Activated CD4-positive, alpha-beta T cell treated with anti-CD3 and anti-CD28 coated beads, Interleukin-2, amount 10 ng/mL, durations not matched to agents 7 days and 5 days (primary cell): ENCODE measurements at places on chromosomes 12 and 14. TPM values are rescaled to one million over a fixed set of nuclear protein-coding genes. Genes with fewer than 3 reads are reported as not detected.

- no peak for DNase-seq
Observed at GRCh38 chr12:132710043-132710404, 618 bp upstream of the PGAM5 start.

DNA sequence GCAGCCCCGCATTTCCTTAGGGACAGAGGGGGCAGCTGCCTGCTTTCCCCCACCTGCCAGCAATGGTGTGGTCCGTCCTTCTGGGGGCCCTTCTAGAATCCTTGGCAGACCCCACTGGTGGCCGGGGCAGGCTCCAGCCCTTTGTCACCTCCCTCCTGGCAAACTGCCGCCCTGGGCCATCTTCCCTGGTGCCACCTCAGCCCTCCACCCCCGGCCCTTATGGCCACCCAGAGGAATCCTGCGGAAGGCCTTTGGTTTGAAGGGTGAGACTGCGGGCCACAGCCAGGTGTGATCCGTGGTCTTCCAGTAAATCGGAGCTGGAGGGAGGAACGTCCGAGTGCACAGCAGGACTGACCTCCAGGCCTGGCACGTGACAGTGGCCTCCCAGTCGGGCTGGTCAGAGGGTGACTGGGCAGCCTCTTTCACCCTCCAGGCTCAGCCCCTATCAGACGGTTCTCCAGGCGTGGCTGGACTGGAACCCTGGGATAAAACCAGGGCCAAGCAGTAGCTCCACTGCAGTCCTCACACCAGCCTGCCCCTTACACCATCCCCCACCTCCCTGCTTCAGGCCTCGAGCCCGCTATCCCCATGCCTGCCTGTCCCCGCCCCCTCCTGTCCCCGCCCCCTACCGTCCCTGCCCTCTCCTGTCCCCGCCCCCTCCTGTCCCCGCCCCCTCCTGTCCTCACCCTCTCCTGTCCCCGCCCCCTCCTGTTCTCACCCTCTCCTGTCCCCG is 12.4 kb downstream of the FBRSL1 start:
- no peak for DNase-seq

- peak; percentile 3 for DNase-seq
Observed at GRCh38 chr12:5520831-5521230, 88.9 kb downstream of the NTF3 start.

The MYF6 gene
- total RNA-seq: not detected

The CATSPERB gene
- total RNA-seq: 4.8 TPM

The LBHD2 gene
- not detected for total RNA-seq

The KCNH3 gene
- 1.9 TPM for total RNA-seq

GRCh38 chr12:5720381-5721005 is 224.6 kb downstream of the ANO2 start:
- DNase-seq: no peak

- DNase-seq: no peak
Observed at GRCh38 chr12:19450362-19450761, 11.1 kb downstream of the AEBP2 start.

GRCh38 chr14:36362648-36363047 is 42.2 kb upstream of the MBIP start:
- DNase-seq: no peak

DNA sequence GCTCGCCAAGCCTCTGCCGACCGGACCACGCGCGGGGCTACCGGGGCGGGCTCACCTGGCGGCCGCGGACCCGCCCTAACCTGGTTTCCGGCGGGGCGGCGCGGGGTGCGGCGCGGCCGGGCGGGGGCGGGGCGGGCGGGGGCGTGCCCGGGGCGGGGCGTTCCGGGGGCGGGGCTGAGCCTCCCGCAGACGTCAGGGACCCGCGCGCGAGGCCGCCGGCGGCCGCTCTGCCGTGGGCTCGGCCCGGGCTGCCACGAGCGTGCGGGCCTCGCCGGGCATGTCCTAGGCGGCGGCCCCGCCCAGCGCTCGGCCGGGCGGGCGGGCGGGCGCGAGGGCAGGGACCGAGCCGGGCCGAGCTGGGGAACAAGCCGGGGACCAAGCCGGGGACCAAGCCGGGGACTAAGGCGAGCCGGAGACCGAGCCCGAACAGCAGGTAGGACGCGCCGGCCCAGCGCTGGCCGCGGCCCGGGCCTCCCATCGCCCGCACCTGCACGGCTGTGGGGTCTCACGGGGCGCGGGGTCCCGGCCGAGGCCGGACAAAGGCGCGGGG is at the start of gene CEP170B:
Gene CEP170B (plus strand): TSS at position 188 of the 550 bp plus-strand sequence. CDS start 3,183 bp downstream, outside the sequence.
- peak; percentile 40 for DNase-seq

The PKP2 gene
- total RNA-seq: not detected

The STON2 gene
- total RNA-seq: 1.1 TPM

The ACSM4 gene
- total RNA-seq: not detected

The COQ6 gene
- 18.9 TPM for total RNA-seq

- DNase-seq: no peak
Observed at GRCh38 chr12:111976291-111976690, 36.7 kb downstream of the TMEM116 start.

DNA sequence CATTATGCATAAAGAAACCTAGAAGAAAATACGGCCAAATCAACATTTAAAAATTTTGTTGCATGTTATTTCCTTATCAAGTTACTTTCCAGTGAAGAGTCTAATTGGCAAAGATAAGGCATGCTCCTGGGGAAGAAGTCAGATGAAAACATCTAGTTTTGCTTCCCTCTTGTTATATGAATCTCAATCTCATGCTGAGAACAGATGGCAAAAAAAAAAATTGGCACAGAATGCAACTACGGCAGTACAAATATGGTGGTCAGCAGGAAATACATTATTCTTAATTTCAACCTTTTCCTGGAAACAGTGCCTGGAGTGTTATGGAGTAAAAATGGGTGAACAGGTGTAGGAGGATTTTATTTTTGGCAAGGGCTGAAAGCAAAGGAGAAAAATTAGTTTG is 32.8 kb downstream of the HECTD4 start:
- DNase-seq: no peak

The RTL1 gene
- total RNA-seq: not detected

DNA sequence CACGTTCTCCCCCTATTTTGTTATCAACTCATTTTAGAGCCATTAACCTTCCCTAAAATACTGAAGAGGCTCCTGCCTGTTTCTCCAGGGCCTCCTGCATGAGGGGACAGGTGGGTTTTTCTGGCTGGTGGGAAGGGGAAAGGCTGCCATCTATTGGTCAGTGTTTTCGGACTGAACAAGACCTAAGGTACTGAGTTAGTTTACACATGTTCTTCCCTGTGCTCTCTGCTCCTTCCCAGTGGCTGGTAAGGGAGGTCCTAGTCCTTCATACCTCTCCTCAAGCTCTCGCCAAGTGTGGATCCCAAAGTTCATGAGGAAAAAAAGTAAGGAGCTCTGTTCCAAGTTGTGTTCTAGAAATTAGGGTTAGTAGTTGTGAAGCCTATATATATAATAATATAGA is 357.5 kb downstream of the FSCB start:
- DNase-seq: no peak

DNA sequence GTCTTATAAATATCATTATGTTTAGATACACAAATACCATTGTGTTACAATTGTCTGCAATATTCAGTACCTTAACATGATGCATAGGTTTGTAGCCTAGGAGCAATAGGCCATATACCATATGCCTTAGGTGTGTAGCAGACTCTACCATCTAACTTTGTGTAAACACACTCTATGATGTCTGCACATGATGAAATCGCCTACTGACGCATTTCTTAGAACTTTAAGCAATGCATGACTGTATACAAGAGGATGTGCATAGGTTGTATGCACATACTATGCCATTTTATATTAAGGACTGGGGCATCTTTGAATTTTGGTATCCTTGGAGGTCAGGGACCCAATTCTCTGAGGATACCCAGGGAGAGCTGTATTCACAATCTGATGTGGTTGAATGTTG is 10.1 kb upstream of the BTG1 start:
- no peak for DNase-seq

The CSRNP2 gene
- total RNA-seq: 13.6 TPM

DNA sequence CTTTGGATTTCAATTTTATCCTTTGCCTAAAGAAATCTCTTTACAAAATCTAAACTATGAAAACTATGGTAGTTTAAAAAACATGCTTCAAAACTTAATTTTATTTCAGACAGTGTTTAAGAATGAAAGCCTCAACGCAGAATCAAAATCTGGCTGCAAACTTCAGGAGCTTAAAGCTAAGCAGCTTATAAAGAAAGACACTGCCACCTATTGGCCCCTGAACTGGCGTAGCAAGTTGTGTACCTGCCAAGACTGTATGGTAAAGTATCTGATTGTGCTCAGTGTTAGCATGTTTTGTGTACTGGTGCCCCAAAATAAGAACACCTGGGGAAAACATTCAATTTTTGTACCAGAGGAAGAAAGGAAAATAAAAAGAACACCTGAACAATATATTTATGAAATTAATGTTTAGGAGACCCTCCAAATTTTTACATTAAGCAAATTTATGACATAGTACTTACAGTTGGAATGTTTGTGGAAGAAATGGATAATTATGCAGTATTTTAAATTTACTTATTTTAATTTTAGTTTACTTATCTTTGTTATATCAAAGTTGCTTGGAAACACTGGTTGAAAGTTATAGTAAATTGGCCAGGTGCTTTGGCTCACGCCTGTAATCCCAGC is 12.2 kb downstream of the UBR7 start:
- peak; percentile 69 for DNase-seq
